NCI-H2081 treated with DMSO at 0.1 percent for 48 hours (cell line): ENCODE measurements at places on chromosomes 4 and X.

- no peak for DNase-seq
These were observed 26.6 kb upstream of the LGI2 start for GRCh38 chr4:25057299-25057698.

DNA sequence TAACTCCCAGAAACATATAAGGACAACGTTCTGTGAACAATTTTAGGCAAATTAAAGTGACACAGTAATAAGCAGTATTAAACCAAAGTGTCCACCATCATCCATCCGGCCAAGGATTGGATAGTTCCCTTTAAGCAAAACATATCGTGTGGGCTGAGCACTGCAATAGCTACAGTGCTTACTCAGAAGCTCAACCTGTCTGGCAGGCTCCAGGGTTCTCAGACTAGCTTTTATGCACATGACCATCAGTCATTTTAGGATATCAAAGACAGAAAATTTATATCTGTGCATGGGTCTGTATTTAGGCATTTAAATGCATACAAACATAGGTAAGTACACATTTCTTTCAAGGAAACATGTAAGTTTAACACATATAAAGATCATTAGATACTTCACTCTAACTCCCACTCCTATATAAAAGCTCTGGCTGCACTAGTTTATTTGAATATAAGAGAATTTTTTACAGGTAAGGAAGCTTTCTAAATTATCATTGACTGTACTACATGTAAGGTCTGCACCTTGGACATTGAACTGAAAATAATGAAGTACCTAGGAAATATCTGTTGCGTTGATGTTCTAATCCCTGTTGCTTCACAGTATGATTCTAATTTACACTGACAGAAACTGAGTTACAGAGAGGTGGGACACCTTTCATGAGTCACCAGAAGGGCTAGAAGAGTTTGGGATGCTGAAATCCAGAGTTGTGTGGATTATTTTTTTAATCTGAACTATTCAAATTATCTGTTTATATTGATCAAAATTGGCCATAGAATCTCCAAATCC is 67.6 kb downstream of the ELOVL6 start:
- DNase-seq = no peak

DNA sequence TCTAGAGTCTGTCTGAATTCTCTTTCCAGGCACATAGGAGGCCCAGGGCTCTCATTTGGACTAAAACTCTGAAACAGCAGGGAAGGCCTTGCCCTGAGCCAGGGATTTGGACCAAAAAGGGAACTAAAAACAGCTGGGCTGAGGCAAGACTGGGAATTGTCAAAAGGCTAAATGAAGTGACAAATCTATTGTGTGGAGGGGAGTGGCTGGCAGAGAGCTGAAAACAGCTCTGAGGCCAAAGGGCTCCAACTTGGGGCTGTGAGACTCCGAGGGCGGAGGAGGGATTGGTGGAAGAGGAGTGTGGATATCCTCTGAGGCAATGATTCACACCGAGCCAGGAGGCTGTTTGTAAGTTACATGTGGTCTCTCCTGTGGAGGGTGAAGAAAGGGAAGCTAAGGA is 63.2 kb downstream of the PHEX start:
- DNase-seq = no peak

DNA sequence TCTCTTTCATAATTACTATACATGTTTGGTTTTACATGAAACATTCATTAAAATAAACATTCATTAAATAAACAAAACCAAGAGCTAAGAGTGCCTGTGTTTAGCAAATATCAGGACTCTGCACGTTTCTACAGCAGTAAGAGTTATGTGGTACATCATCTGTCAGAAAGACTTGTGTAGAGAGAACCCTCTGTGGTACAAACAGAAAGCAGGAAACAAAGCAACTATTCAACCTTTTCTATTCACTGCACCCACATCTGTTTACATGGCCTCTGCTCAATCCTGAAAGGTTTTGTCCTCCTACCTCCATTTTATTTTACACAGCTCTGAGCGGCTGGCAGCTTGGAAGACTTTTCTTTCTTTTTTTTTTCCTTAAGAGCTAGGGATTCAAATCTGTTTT is 90.7 kb upstream of the PCDH18 start:
- DNase-seq = no peak

- DNase-seq = no peak
These were observed 216.4 kb upstream of the TET2 start for GRCh38 chr4:104930298-104930697.

DNA sequence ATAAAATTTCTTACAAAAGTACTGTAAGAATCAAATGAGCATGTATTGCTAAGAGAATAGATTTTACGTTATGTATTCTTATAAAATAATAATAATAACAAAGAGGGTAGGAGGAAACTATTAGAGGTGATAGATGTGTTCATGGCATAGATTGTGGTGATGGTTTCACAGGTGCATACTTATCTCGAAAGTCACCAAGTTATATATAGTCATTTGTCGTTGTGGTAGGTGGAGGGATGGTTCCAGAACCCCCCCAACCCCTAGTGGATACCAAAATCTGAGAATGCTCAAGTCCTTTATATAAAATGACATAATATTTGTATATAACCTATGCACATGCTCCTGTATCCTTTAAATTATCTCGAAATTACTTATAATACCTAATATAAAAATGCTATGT is 36.7 kb upstream of the H2AZ1 start:
- DNase-seq = no peak

DNA sequence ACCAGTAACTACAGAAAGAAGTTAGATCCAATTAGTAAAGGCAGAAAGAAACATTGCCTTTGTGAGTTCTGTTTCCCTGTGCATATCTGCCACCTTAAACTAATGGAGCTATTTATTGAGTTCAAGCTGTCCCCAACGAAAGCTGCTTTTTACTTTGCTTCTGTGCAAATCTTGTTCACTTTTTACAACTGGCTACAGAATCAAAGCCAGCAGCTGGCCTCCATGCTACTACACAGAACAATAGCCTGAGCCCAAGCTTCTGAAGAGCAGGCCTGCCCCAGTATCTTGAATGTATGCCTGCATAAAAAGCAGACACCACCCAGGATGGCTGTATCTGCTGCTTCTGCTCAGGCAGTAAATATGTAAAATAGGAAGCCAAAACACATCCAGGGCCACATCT is 28.1 kb downstream of the ANK2 start:
- no peak for DNase-seq

DNA sequence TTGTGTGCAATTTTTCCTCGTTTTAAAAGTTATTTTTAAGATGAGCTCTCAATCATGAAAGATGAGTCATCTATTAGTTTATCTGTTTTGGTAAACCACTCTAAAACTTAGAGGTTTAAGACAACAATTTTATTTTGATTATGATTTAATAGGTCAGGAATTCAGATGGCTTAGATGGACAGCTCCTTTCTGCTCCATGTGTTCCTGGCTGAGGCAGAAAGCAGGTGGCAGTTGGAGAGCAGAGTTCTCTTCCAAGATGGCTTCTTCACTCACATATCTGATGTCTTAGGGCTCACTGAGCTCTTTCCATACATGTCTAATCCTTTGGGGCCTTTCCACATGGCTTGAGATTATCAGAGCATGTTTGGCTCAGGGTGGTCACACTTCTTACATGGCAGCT is 48.3 kb upstream of the GRPR start:
- no peak for DNase-seq

GRCh38 chr4:74044677-74045076 is 6.2 kb upstream of the CXCL3 start:
- DNase-seq = no peak

DNA sequence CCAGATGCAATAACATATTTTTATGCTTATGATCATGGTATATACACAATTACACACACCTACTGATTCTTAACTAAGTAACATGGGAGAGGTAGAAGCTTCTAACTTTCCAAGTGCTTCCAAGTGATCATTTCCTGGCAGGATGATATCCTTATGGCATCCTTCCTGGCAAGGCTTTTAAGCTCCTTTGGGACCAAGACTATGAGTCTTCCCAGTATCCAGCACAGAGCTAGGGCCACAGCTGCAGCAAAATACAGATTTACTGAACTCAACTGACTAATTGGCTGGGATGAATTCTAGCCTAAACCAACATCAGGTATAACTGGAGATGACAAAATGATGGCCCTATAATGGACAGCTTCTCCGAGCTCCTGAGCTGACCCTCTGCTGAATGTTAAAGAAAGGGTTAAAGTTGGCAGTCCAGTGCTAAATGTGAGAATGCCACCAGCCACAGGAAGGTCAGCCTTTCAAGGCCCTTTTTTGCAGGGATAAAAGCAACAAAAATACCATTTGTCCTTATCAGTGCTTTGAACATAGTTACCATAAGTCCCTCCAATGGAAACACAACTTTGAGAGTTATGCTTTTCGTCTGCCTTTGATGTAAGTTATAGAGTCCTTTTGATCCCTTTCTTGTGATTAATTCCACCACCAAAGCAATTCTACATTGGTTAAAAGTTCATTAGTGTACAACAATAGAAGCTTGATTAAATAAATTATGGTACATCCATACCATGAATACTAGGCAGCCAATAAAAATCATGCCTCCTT is 73.4 kb downstream of the MGST2 start:
- DNase-seq = no peak

DNA sequence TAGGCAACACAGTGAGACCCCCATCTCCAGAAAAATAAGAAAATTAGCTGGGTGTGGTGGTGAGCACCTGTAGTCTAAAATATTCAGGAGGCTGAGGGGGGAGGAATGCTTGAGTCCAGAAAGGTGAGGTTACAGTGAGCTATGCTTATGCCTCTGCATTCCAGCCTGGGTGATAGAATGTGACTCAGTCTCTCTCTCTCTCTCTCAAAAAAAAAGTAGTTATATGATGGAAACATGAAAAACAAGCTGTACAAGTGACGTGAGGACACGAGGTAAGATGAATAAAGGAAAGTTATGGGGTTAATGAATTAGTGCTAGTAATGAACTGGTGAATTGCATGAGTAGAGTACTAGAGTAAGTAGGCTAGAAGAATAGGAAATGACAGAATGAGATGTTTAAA is 21.8 kb upstream of the CAMK2D start:
- DNase-seq = no peak

DNA sequence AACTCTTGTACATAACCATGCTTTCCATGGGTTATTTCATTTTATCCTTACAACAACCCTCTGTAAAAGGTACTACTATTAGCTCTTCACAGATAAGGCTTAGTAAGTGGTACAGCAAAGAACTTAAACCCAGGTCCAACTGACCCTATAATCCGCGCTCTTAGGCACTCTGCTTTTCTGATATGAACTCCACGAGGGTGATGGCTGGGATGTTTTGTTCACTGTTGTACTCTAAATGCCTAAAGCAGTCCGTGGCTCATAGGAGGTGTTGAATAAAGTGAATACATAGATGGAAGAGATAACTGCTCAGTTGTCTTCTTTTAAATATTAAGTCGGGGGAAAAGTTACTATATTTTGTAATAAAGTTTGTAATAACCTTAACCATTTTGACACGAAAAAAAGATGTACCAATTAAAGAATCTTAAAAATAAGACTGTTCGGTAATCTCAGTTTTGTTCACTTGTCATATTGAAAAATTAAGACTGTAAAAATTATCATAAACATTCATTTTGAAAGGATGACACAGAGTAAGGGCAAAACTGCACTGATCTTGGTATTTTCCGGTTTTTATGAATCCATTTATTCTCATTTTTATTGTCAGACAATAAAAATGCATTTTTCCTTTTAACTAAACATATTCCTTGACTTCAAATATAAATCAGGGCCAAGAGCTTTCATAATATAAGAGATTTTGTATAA is 166.5 kb downstream of the FBXW7 start:
- no peak for DNase-seq

GRCh38 chrX:151536571-151536970 is 26.9 kb upstream of the PASD1 start:
- DNase-seq = no peak

GRCh38 chr4:10535912-10536311 is 78.7 kb upstream of the ZNF518B start:
- DNase-seq = no peak

DNA sequence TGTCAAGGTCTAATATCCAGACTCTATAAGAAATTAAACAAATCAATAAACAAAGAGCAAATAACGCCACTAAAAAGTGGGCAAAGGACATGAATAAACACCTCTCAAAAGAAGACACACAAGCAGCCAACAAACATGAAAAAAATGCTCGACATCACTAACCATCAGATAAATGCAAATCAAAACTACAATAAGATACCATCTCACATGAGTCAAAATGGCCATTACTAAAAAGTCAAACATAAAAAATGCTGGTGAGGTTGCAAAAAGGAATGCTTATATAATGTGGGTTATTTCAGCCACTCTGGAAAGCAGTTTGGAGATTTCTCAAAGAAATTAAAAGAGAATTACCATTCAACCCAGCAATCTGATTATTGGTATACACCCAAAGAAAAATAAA is 481.1 kb downstream of the STPG2 start:
- DNase-seq = no peak

DNA sequence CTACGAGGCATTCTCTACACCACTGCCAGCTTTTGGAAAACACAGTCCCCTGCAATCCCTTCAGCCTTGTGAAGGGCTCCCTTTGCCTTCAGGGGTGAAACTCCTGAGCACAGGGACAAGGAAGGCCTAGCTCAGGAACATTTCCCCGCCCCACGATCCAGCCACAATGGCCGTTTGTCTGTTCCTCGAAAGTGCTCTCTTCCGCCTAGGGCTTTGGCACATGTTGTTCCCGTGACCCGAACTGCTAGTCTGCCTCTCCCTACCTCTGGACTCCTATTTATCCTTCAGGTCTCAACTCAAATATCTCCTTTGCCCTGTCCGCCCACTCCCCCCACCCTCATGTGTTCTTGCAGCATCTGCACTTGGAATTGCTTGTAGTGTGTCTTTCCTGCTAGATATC is 12.1 kb downstream of the FGD1 start:
- DNase-seq = no peak
